HuH-7.5 (cell line): ENCODE measurements at places on chromosomes 3 and 15.

DNA sequence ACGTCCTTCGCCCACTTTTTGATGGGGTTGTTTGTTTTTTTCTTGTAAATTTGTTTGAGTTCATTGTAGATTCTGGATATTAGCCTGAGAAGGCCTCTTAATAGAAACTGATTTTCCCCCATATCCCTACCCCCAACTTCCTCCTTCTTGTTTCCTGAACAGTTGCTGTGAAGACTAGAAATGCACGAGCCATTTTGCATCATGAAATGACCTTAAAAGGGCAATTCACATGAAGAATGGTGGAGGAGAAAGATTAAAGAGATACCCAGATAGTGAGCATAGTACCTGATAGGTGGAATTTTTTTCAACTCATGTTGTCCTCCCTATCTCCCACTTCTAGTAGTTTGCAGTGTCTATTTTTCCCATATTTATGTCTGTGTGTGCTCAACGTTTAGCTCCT, 55.2 kb upstream of the KCNH8 start:
- no peak for DNase-seq

- DNase-seq, result no peak
These were observed 196.2 kb upstream of the MRPL3 start for GRCh38 chr3:131699001-131699400.

DNA sequence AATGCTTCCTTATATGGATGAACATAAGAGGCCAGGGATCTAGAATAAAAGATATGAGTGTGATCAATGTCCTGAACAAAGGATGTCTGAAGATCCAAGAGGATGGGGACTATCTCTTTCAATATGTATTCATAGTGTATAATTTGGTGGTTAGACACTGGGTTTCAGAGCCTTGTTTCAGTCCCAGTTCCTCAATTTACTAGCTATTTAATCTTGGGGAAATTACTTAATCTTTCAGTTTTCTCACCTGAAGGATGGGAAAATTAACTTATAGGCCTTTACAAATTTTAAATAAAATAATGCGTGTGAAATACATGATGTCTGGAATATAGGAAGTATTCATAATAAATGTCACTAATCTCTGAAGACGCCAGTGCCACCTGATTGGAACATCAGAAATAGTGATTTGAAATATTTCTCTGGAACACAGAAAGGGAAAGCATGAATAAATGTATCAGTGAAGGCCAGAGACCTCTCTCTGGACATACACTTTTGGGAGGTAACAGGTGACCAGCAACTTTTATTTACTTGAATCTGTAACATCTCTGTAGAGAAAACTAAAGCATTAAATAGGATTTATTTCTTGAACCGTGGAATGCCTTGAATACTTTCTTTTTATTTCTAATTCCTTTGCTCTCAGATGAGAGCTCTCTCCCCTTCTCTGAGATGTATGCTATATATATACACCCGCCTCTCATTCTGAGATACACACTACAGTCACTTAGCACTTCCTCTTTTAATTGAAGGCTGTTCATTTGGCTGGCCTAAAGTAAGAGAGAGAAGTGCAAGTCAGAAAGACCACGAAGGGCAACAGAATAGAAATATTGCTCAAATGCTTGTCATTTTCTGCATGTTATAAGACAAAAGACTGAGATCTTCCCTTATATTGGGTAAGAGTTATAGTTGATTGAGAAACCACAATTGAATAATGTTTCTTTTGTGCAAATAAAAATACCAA, 407.1 kb downstream of the LSAMP start:
- DNase-seq, result no peak

GRCh38 chr15:53693729-53694475, 65.6 kb downstream of the WDR72 start:
- no peak for DNase-seq

DNA sequence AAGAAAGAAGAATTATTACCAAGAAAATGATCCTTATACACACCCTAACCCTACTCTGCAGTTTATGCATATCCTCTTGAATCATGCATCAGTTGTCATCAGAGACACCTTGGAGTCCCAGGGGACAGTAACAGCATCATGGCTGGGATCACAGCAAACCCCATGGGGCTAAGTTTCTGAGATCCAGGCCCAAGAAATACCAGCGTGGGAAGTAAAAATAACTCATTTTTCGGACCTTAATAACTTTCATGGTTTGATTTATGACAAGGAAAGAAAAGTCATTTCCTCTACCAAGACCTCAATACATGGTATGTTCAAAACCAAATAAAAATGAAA, 38.8 kb upstream of the B3GNT5 start:
- no peak for DNase-seq

DNA sequence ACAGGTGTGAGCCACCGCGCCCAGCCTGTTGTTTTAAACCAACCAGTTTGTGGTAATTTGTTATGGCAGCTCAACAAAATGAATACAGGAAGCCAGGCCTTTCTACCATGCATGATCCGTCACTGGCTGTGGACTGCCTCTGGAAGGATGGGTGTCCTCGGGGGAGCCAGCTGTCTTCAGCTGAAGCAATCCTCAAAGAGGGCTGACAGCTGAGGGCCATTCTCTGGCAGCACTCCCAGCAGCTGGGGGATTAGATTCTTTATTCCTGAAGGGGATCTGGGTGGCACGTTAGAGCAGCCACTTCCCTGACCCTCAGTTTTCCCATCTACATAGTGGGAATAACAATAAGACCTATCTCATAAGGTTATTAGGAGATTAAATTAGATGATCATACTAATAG, 24.4 kb downstream of the POLR2M start:
- DNase-seq, result no peak
